DMS 273 treated with DMSO at 0.1 percent for 48 hours (cell line): ENCODE measurements at places on chromosomes 2 and 18.
A peak's percentile ranks its signal among the peaks of the same experiment; 100 is the strongest.

DNA sequence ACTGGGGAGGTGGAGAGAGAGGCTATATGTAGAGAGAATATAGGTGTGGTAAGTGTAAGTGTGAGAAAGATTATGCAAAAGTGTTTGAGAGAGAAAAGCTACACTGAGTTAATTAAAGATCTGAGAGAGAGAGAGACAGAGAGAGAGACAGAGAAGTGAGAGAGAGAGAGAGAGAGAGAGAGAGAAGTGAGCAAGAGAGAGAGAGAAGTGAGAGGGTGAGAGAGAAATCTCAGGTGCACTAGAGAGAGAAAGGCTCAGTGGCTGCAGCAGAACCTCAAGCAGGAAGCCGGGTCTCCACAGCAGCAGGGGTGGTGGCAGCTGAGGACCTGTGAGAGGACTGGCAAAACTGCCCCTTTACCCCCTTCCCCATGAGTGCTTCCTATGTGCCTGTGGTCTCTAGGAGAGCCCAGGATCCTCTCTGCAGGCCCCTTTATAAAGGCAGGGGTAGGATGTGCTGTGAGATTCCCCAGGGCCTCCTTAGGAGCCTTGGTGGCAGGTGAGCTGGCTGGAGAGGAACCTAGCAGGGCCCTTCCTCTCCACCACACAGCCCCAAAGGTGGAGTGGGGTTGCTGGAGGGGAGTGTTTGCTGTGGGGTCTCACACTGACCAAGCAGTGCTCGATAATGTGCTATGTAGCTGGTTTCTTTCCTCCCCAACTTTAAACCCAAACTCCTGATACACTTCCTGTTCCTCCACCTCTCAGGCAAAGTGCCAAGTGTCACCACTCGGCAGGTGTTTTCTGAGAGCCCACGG, 52.6 kb downstream of the SLC4A5 start:
- no peak for DNase-seq

DNA sequence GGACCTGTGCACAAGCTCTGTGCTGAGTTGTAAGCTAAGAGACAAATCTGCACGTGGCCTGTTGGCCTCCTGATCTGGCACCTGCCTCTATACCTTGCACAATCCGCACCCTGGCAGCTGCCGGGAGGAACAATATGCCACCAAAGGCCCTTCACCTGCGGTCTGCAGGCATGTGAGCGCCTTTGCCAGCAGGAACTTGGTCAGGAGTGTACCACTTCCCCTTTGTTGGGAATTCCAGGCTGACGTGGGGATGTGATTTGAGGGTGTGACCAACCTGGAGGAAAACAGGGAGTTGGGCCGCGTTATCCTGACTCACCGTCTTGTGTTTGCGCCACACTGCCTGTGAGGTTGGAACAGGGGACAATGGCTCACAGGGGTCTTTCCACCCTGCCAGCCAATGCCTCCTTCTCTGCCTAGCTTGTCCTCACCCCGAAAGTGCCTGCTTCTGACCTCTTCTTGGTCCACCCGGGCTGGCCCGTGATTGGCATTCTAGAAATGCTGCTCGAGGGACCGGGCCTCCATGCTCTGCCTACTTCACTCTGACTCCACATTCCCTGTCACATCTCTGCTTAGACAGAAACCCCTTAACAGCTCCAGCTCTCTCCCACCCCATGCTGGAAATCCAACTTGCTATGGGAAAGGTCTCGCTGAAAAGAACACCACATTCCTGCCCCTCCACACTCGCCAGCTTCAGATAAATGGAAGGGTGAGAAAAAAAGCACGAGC, 67.1 kb upstream of the MAP4K4 start:
- DNase-seq: no peak

DNA sequence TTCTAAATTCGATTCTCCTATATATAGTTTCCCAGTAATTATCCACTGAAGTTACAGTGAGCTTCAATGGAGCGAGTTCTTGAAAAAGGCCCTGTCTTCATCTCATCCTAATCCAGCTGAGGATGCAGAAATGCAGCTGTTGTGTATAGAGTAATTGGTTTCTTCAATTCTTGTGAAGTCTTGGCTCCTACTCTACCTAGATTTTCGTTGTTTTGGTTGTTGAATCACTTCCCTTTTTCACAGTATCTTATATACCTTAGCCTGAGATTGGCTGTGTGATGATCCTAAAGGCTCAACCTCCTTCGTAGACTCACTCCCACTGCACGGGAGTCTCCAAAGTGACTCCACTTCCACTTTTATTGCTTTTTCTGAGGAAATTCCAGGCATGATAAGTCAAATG, 280.4 kb downstream of the PARD3B start:
- DNase-seq: no peak

DNA sequence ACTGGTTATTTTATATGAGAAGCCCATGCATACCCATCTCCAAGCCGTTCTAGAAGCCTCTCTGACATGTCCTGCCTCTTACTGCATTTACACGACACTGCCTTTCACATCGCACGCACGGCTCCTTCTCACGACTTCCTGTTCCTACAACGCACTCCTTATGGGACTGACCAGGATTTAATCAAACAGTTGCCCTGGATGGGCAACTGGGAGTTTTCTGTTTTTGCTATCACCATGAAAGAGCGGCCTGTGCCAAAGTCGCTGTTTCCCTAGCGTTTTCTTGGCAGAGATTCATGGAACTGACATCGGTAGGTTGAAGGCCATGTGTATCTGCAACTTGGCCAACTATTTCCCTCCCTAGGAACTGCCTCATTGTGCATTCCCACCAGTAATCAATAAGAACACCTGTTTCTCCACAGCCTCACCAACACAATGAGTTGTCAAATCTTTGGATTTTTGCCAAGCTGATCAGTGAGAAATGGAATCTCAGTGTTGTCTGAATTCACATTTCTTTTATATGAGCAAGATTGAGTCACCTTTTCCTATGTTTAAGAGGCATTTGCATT, 97.2 kb upstream of the OTOS start:
- no peak for DNase-seq

- no peak for DNase-seq
Measured at GRCh38 chr2:216159144-216159543, 50.0 kb downstream of the XRCC5 start.

DNA sequence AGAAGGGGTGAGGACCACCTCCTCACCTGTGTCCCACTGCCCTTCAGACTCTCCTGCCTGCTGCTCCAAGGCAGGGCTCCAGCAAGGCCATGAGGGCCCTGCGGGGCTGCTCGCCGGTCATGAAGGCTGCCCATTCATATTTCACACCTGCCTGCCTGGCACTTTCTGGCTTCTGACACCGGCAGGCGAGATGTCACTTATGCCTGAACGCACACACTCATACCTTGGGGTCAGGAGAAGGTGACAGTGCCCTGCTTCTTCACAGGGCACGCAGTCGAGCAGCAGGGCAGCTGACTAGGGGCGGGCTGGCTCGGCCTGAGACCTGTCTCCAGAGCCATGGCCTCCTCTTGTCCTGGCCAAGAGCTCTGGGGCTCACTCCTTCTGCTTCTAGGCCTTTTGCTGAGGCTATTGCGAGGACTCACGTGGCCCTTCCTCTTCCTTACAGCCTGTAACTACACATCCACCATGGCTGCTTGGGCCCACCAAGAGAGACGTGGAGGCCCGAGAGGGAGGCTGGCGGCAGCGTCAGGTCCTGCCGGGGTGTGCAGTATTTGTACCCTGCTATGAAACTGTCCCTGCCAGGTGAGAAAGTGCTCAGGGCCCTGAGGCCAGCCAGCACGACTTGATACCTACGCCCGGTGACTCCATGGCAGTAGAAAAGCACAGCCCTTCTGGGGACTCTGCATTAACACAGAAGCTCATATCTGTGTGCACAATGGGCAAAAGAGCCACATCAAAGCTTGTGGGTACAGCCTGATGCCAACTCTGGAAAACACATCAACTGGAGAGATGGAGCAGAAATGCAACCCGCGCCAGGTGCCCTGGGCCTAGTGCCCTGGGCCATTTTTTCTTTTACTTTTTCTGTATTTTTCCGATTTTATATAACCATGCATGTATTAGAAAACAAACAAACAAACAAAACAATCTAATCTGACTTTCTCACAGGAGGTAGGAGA, 30.6 kb downstream of the HS6ST1 start:
- no peak for DNase-seq

DNA sequence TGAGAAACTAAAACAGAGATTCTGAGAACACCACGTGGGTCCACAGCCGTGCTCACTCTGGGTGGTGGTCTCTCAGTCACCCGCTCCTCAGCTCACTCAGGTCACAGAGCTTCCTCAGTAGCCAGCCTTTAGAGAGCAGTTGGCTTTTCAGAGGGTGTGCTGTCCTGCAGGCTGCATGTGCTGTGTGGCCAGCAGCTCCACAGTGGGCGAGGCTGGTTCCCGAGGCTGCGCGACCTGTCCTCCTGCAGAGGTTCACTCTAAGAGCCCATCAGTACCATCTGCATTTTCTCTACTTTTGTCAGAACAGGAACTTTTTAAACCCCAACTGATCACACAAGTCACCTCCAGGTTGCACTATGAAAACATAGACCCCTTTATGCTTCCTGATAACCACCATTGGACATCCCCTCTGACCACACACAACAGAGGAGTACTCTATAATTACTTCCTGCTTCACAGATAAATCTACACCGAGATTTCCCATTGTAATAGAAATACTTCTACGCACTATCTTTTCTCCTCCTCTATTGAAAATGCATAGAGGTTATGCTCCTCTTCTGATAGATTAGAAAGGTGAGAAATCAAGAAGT, 93.1 kb downstream of the GYPC start:
- DNase-seq: no peak

GRCh38 chr2:121185571-121186074, 99.4 kb downstream of the TFCP2L1 start:
- DNase-seq: no peak

DNA sequence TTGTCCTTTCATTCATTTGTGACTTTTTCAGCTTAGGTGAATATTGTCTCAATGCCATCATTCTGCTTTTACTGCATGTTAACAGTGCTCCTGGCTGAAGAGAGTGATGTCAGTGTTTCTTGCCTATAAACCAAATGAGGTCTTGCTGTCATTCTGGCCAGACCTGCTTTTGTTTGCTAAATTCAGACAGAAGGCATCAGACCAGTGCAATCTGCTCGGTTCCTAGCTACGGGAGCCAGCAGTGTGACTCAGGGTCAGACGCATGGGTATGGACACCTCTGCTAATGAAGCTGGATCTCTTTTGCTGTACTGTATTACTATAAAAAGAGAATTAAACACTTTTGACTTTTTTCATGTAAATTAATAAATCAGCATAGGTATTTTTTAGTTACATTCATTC, 178.9 kb downstream of the TMEM182 start:
- DNase-seq: peak; percentile 42

GRCh38 chr2:52563151-52563550, 1204.5 kb upstream of the CHAC2 start:
- no peak for DNase-seq

DNA sequence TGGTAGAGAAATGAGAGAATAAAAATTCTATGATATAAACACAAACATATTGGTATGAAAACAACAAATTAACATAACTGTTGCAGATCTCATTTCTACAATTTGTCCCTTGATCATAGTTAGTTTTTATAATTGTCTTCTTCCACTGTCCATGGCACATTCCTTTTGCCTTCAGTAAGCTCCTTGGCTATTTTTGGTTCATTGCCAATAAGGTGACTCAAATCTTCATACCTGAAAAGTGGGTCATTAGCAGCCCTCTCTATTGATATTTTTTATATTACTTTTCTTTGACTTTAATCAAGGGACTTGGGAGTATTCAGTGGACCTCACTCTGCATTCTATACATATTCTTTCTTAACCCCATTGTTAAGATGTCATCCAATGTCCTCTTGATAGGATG, 552.9 kb downstream of the TDRD15 start:
- no peak for DNase-seq

DNA sequence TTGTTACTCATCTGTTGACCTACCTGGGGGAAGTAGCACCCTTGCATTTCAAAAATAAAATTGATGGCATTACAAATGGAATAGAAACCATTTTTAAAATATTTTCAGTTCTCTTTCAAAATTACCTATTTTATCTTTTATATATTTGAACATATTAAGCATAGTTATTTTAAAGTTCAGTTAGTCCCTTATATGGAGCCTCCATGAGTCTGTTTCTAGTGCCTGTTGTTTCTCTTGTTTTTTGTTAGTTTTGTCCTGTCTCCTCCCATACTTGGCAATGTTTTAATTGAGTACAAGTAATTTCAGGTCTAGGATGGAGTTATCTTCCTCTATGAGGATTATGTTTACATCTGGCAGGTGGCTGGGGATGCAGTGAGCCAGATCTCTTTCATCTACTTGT, 5.9 kb upstream of the KCNIP3 start:
- DNase-seq: no peak

- no peak for DNase-seq
Measured at GRCh38 chr18:48033790-48034650, 103.6 kb upstream of the SMAD2 start.

DNA sequence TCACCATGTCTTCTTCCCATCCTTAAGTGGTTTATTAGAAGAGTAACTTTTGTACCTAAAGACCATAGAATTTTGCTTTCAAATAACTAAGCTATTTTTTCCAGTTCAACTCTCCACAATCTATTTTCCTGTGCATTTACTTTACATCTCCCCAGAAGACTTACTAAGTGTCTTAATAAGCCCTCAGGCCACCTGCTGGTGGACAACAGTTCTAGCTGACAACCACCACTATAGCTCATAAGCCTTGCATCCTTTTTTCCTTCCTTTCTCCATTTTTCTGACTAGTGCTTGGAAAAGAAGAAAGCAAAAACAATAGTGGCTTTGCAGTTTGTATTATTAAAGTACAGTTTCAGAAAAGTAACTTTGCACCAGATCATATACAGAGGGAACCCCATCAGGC, 149.5 kb upstream of the TMEM200C start:
- DNase-seq: no peak

DNA sequence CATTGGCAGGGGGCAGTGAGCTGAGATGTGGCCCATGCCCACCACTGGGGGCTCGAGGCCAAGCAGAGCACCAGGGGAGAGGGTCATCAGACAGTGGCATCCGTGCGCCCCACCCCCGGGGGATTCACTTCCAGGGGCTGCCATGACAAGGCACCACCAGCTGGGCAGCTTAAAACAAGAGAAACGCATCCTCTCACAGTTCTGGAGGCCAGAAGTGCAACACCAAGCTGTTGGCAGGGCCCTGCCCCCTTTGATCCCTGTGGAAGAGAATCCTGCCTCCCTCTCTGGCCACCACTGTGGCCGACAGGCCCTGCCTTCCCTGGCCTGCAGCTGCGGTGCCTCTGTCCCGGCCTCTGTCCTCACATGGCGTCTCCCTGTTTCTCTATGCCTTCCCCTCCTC, 187.7 kb upstream of the ID2 start:
- no peak for DNase-seq

DNA sequence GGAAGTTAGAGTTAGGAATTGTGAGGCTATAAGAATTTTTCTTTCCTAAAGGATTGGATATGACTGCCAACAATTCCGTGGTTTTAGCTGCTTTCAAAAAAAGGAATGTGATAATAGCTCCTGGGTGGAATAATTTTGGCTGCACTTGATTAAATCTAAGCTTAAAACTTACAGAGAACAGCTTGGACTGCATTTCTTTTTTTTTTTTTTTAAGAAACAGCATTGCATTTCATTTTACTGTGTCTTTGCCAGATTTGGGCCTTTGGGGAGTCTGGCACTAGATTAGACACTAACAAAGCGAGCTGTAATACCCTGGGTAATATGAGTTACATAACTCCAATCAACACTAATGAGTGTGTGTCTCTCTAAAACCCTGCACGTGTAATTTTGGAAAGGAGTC, 37.8 kb upstream of the ZNF397 start:
- DNase-seq: no peak
